ENCODE measurements at places on chromosomes 5 and 9.

- DNase-seq, result no peak
Observed at GRCh38 chr5:136174021-136174659, 18.8 kb downstream of the SMIM32 start.

GRCh38 chr9:112860451-112860850 is 30.2 kb downstream of the SLC46A2 start:
- DNase-seq, result no peak

- DNase-seq, result no peak
Observed at GRCh38 chr5:106797996-106798395, 872.7 kb downstream of the EFNA5 start.

DNA sequence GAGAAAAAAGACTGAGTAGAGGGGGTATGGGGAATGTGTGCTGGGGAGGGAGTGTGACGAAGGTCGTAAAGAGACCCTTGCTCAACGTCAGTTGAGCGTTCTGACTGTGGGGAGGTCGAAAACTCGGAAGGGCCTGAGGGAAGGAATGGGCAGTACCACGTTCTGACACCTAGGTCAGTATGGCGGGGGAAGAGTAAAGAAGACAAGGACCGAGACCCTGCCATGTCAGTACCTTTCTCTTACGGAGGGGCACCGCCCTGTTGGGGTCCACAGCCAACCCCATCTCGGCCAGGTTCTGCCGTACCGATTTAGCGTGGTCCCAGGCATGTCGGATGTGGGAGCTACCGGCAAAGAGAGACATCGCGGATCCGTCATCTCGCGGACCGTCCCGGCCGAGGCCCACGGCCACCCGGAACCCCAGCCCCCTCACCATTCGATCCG is 375 bp downstream of the NOP16 start:
- no peak for DNase-seq

- DNase-seq, result no peak
Observed at GRCh38 chr5:158856794-158857193, 242.9 kb downstream of the EBF1 start.

GRCh38 chr9:18608371-18608770 is 134.4 kb downstream of the ADAMTSL1 start:
- no peak for DNase-seq

- DNase-seq, result no peak
Observed at GRCh38 chr9:129126749-129127618, 15.8 kb downstream of the PTPA start.

- DNase-seq, result no peak
Observed at GRCh38 chr5:110338341-110339083, 388.0 kb downstream of the TMEM232 start.

GRCh38 chr9:102569436-102569835 is 425.7 kb upstream of the CYLC2 start:
- no peak for DNase-seq

DNA sequence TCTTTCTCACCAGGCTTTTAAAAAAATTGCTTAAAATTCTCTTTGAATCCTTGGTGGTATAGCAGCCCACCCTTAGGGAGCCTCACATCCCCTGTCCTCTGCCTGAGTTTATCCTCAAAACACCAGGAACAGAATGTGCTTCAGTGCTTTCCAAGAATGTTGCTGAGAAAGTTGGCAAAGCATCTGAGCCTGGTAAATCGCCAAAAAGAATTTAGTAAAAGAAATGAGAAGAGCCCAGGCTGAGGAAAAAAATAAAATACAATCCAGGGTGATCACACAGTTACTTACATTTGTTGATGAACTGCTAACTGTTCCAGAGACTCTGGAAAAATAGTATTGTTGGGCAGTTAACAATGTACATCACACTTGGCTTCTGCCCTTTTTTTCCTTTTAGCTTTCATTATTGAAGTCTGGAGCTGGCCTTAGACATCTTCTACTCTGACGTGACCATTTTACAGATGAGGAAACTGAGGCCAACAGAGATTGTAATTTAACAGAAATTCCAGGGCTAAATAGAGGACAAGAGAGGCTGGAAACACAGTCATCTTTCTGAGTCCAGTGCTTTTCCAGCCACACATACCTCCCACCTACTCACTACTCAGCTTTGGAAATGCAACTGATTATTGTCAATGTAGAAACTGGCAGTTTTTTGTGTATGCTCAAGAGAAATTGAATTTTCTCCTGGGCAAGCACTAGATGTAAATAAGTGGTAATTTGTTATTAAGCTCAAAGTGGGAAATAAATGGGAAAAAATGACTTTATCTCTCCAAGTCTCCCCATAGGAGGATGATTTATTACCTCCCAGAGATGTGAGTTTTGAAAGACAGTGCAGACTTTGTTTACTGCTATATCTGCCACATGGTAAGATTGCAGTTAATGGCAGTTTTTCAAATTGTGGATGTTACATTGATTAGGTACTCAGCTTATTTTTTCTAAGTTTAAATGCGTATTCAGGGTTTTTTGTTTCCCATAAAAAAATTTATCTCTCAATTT is 86.7 kb upstream of the ALDH1A1 start:
- DNase-seq, result no peak

- no peak for DNase-seq
Observed at GRCh38 chr9:133377721-133378216, 1.6 kb downstream of the STKLD1 start.

- no peak for DNase-seq
Observed at GRCh38 chr9:72749276-72749675, 203.6 kb downstream of the ALDH1A1 start.

- DNase-seq, result no peak
Observed at GRCh38 chr5:88390096-88390441, 121.4 kb upstream of the TMEM161B start.

GRCh38 chr9:135874859-135875258 is 32.5 kb downstream of the CAMSAP1 start:
- DNase-seq, result no peak

DNA sequence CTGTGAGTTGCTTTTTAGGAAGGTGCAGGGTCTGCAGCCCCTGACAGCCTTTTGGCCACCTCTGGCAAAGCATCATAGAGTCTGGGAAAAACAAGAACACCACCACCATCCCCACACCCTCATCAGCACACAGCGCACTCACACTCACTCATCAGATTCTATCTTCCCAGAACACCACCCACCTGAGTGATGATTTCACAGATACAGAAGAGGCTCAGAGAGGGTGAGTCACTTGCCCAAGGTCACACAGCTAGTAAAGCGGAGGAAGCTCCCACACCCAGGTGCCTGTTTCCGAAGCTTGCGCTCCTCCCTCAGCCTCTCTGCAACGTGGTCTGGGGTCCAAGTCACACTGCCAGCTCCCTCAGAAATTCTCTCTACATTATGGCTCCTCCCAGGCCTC is 41.8 kb upstream of the HRH2 start:
- DNase-seq, result no peak

- no peak for DNase-seq
Observed at GRCh38 chr9:6845880-6846279, 88.1 kb downstream of the KDM4C start.

DNA sequence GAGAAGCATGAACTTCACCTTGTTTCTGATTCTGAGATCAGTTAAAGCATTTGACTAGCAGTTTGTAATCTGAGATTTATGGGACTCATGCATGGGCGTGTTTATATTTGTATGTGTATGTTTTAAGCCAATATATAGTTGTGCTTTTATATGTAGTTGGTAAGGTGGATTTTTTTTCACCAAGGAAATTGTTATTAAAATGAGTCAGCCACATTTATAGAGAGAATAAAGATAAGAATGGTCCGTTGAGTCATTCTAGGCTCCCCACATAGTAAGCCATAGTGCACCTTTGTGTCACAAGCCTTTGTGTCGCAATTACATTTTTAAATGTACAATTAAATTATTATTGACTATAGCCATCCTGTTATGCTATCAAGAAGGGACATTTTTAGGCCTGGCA is 89.0 kb downstream of the NLN start:
- DNase-seq, result no peak

GRCh38 chr5:54469622-54470021 is 14.1 kb downstream of the HSPB3 start:
- DNase-seq, result no peak

DNA sequence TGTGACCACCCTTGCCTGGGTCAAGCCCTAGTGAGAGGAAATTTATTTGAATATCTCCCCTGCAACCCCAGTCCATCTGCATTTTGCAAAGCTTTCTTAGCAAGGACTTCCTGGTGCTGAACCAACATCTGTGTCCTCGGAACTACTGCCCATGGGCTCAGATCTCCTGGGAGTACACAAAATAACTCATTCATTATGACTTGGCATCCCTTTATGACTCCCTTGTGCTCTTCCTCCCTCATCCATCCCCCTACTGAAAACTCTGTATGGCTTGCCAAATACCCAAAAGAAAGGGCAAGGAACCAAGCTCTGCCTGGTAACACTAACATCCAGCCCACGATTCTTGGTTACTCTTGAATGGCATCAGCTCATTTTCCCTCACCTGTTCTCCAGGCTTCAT is 368.5 kb downstream of the NTRK2 start:
- DNase-seq, result no peak

- no peak for DNase-seq
Observed at GRCh38 chr5:149552553-149553160, 1.4 kb upstream of the CSNK1A1 start.

GRCh38 chr5:174464504-174465165 is 259.7 kb upstream of the MSX2 start:
- DNase-seq, result no peak

DNA sequence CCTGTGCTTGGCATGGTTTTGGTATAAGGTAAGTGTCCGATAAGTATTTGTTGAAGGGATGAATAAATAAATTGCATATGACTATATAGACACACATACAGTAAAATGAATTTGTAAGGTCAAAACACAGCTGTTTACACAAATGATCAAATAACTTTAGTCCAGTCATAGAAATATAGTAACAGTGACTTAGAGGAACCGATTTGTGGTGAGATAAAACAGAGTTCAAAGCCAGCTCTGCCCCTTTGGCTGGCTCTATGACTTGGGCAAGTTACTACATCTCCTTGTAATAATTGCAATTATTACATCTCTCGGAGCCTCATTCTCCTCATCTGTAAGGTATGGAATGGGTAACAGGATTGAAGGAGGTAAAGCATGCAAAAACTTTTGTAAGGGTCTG is 384.0 kb downstream of the PLK2 start:
- no peak for DNase-seq

DNA sequence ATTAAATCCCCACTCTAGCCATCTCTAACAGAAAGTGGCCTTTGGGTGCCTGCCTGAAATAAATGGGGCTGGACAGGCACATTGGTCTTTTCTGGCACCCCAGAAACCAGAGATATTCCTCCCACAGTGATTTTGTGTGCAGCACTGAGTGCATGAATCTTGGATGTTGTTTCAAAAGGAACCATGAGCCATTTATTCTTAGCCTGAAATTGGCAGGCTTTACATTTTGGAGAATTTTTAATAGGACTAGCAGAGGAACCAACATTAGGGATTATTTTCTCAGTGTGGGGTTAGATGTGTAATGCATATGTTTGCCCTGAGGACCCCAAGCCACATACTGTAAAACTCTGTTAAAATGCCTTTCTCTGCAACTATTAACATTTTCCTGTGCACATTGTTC is 451.3 kb downstream of the NFIB start:
- DNase-seq, result no peak

DNA sequence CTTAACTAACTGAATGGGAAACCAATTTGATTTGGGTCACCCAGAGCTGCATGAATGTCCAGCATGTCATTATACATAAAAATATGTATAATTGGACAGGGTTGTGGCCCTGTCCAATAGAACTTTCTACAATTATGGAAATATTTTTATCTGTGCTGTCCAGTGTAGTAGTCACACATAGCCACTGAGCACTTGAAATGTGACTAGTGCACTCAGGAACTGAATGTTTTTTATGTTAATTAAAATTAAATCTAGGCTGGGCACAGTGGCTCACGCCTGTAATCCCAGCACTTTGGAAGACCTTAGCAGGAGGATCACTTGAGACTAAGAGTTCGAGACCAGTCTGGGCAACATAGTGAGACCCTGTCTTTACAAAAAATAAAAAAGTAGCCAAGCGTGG is 18.6 kb downstream of the GARNL3 start:
- no peak for DNase-seq

DNA sequence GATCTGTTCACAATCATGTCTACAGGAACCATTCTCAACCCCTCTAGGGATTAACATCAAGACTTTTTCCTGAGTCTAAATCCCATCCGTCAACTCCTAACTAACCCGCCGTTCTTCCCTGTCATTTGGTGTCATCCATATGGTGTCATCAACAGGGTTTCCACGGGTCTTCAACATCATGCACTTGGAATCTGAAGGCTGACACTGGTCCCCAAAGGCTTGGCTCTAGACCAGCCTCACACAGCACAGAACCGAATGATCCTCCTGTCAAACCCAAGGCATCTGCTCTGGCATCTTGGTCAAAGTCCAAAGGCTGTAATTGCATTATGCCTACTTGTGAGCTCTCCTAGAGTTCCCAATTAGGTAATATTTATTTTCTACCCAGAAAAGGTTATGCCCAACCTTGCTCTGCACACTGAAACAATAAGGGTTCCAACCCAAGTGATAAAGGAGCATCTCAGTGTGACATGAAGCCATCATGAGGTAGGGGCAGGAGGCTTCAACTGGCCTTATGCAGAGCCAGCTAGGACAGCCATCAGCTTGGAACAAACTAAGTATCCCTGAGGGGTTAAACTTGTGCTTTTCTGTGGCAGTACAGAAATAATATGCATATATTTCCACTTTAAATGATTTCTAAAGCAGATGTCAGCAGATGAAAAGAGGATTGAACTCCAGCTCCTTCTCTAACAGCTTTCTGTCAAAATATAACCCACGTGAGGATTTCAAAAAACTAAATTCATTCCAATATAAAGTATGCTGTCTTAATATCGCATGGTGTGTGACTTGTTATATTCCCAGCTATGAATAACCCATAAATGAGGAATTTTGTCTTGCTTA is 13.9 kb downstream of the ENC1 start:
- no peak for DNase-seq

GRCh38 chr5:111813537-111813936 is 56.5 kb upstream of the NREP start:
- no peak for DNase-seq

DNA sequence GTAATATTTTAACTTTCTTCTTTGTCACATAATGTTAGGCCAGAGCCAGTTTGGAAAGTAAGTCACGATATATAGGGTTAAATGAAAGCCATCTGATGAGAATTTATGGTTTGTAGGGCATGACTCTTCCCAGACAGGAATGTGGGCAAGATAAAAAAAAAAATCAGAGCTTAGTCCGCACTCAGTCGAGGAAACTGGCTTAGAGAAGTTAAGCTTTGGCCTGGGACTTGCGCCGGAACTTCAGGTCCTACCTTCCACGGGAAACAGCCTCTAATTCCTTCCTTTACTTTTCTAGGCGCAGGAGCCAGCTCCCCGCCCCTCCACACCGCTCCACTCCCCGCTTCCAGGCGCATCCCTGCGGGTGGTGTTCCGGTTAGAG is 475 bp downstream of the DDX31 start:
- no peak for DNase-seq

Measured in stimulated activated CD4-positive, alpha-beta T cell treated with anti-CD3 and anti-CD28 coated beads, Interleukin-15, amount 100 ng/mL, for 1 hour (primary cell).